NCI-H1105 (cell line): ENCODE measurements at places on chromosomes 7 and 10.

GRCh38 chr7:12716134-12716681, 28.8 kb downstream of the ARL4A start:
- DNase-seq, result no peak

DNA sequence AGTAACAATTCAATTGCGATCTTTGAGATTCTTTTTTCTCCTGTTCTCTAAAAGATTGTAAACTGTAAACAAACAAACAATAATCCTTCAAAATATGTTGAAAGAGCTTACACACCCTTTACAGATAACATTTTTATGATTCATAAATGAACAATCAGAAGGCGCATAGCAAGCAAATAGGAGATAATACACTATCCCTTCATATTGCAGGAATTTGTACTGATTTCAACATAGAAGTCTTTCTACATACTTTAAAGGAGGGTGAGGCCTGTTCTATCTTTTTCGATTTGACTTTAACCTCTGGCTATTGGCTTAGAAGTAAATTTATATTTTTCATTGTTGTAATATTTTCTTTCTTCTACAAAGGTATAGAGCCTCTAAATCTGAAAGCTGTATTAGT, 57.2 kb downstream of the TFEC start:
- no peak for DNase-seq

- DNase-seq, result no peak
Measured at GRCh38 chr10:31081937-31082840, 50.5 kb upstream of the ZNF438 start.

DNA sequence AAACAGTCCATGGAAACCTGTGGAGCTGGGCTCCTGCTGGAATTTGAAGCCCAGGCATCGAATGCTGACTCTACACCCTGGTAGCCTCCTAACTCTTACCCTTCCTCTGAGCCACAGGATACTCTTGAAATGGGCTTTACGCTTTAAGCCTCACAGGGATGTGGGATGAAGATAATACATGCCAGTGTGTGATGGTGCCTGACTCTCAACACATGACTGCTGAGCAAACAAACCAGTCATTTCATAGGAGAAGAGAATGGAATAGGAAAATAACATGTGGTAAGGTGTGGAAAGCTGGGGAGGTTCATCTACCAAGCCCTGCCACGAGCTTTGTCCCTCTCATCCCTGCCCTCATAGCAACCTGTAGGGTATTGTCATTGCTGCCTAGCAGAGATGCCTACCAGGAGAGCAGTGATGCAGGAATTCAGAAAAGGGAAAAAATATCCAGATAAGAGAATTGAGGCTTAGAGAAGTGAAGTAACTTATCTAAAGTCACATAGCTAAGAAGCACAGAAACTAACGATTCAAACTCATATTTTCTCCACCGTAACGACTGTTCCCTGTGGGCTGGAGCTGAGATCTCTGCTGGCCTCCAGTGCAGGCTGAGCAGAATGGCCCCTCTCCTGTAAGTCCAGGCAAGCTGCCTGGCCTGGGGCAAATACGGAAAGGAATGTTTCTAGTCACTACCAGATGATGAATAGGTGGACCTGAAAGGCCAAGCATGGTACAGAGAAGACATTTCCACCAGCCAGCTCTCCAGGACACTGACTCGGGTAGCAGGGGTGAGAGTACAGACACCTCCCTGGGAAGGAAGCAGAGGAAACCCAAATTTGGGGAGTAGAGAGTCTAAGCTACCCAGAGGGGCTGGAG, 90.2 kb upstream of the DUSP5 start:
- no peak for DNase-seq

GRCh38 chr7:98178762-98179490, 32.3 kb upstream of the BHLHA15 start:
- no peak for DNase-seq

GRCh38 chr10:49225218-49225876, 37.2 kb upstream of the TMEM273 start:
- no peak for DNase-seq

GRCh38 chr10:101050208-101051069, 11.3 kb upstream of the KAZALD1 start:
- DNase-seq, result peak; percentile 61
